ENCODE measurements at places on chromosomes 3 and 15.
A peak's percentile ranks its signal among the peaks of the same experiment; 100 is the strongest.

- DNase-seq = peak; percentile 44
Measured at GRCh38 chr3:14766428-14767244, 52.1 kb upstream of the FGD5 start.

- DNase-seq = no peak
Measured at GRCh38 chr3:111315930-111316587, 225.9 kb upstream of the CD96 start.

DNA sequence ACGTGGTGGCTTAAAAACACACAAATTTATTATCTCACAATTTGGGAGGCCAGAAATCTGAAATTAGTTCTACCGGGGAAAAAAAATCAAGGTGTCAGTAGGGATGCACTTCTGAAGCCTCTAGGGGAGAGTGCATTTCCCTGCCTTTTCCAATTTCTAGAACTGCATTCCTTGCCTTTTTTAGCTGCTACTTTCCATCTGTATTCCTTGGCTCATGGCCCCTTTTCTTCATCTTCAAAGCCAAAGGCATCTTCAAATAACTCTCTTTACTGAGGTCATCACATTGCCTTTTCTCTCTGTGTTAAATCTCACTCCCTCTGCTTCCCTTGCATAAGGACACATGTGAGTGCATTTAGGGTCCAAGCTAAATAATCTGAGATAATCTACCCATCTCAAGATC, 69.5 kb upstream of the NEO1 start:
- no peak for DNase-seq

GRCh38 chr3:169659820-169660674, 3.5 kb downstream of the MECOM start:
- no peak for DNase-seq
